ENCODE measurements at places on chromosomes 7 and 10. TPM values are rescaled to one million over a fixed set of nuclear protein-coding genes. Genes with fewer than 3 reads are reported as not detected.

Gene NEUROD6
- total RNA-seq = not detected

Gene PRKG1
- 1.0 TPM for total RNA-seq

Gene PPP1R3A
- total RNA-seq = not detected

Gene CLEC5A
- not detected for total RNA-seq

Gene STAG3
- 0.34 TPM for total RNA-seq

Gene AVL9
- total RNA-seq = 36.9 TPM

Gene TFPI2
- 1.7 TPM for total RNA-seq

Gene LRRD1
- under 0.01 TPM for total RNA-seq

Gene PLEKHS1
- not detected for total RNA-seq

Gene CPA4
- total RNA-seq = 21.3 TPM

Gene MYL10
- not detected for total RNA-seq

Gene ACSM6
- total RNA-seq = not detected

Gene MRPS24
- total RNA-seq = 46.5 TPM

Gene NODAL
- total RNA-seq = not detected

Gene KLF14
- not detected for total RNA-seq

Gene POLD2
- 103 TPM for total RNA-seq

Gene PRR15
- 4.4 TPM for total RNA-seq

Gene CD36
- 1.0 TPM for total RNA-seq

Gene HOXA4
- not detected for total RNA-seq

Gene SLC13A4
- total RNA-seq = not detected

Gene PTPRE
- total RNA-seq = 30.3 TPM

Gene ENTPD1
- not detected for total RNA-seq

Gene CADPS2
- total RNA-seq = 5.8 TPM

Gene FBXL13
- total RNA-seq = 0.34 TPM

Gene GIMAP4
- not detected for total RNA-seq

Gene SPDYE6
- total RNA-seq = not detected

Gene LAMB1
- total RNA-seq = 224 TPM

Gene VAX1
- total RNA-seq = not detected

Gene ASB10
- not detected for total RNA-seq

Gene KCNIP2
- total RNA-seq = 0.34 TPM

Gene TCAF2
- 0.34 TPM for total RNA-seq

Gene GDF10
- total RNA-seq = not detected

Gene OLAH
- 15.0 TPM for total RNA-seq

Data from nasal cavity respiratory epithelium epithelial cell of viscerocranial mucosa (primary cell).